ENCODE measurements at places on chromosomes 4 and X. TPM values are rescaled to one million over a fixed set of nuclear protein-coding genes. Genes with fewer than 3 reads are reported as not detected.

CT45A1 gene
- not detected for total RNA-seq

EOLA2 gene
- 17.1 TPM for total RNA-seq

JAKMIP1 gene
- total RNA-seq = not detected

DCAF4L1 gene
- total RNA-seq = 0.13 TPM

UGT2A1 gene
- 0.18 TPM for total RNA-seq

GRCh38 chrX:42106556-42106955, 183.2 kb upstream of the CASK start:
- DNase-seq = no peak

DNA sequence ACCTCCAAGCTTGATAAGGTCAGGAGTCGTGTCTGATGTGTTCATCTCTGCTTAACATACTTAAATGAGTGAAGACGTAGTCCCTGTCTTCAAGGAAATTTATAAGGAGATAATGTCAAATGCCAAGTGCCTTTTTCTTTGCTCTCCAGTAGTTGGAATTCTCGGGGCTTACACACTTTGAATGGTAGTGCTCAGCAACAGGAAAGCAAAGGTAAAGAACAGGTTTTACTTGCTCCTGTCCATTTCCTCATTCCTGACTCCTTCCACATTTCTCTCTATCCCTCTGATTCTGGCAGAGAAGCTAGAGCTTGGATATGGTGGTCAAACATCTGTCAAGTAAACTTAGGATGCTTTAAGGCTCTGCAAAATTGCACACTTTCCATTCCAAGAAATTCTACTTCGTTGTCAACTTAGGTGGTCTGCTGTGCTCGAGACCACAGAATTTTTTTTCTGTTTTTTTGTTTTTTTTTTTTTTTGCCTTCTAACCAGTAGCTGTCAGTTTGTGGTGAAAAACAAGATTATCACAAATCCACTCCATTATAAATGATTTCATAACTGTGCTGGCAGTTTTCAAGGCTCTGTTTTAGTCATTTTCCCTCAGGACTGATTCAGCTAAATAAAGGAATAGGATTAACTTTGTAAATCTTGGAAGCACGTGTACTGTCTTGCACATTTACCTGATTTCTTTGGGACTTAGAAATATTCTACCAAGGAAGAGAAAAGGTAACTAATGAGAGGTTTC, 180.8 kb upstream of the ANXA3 start:
- DNase-seq = no peak

- DNase-seq = no peak
Observed at GRCh38 chr4:20592663-20593062, 107.6 kb upstream of the PACRGL start.

GRCh38 chrX:136667446-136668168, 19.6 kb downstream of the CD40LG start:
- DNase-seq = no peak

- DNase-seq = no peak
Observed at GRCh38 chr4:7949759-7950158, 10.1 kb upstream of the AFAP1 start.

- DNase-seq = peak; percentile 54
Observed at GRCh38 chr4:155759372-155760252, 791 bp downstream of the GUCY1B1 start.

DNA sequence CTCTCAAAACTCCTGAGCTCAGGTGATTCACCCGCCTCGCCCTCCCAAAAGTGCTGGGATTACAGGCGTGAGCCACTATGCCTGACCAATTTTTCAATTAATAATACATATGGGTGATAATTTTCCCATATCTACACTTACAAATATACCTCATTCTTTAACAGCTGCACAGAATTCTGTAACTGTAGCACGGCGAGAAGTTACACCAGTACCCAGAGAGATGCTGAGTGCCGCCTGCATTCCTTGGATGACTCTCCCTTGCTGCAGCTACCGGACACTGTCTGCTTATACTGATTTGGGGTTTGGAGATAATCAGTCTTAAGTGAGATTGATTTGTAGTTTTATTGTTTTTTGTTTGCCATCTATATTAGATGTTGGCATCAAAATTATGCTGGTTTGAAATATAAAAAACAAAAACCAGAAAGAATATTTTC, 5.8 kb downstream of the TIFA start:
- DNase-seq = no peak
